Muscle of arm (tissue), 14 donors: ENCODE measurements at places on chromosomes 13 and 19. TPM values are rescaled to one million over a fixed set of nuclear protein-coding genes. Genes with fewer than 3 reads are reported as not detected.

DNA sequence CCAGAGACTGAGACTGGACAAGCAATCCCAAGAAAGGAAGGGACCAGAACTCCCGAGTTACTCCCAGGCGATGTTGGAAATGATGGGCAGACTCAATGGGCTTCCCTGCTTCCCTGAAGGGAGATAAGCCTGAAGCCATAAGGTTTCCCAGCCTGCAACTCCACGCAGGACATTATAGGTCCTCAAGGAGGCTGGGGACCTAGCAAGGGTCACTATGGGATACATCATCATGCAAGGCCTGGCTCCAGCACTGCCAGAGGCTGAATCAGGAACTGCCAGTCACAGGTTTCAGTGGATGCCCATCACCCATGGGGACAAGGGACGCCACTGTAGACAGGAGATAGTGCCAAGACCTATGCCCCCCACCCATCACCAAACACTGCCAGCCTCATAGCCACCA is 338.7 kb downstream of the IRS2 start:
- no peak for DNase-seq

GRCh38 chr19:49613374-49613773 is 22.4 kb downstream of the PRR12 start:
- no peak for DNase-seq

DNA sequence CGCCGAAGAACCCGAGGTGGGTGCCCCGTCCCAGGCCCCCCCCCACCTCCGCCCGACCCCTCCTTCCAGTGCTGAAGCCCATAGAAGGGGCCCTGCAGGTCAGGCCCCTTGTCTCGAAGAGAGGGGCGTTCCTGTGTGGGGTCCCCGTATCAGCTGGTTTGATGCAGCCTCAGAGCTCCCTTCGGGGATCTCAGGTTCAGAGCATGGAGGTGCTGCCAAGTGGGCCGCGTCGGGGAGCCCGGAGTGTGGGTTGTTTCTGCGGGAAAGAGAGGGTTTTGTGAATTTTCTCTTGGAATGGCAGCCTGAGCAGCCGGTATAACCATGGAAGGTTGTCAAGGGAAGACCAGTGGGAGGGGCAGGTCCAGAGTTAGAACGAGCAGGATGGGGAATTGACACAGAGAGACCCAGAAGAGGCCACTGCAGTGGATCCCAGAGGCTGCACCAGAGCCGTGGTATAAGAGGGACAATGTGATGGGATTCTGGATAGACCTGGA is 384 bp downstream of the TRAPPC2B start:
- peak; percentile 31 for DNase-seq

GRCh38 chr19:29577649-29577963 is 28.5 kb upstream of the POP4 start:
- no peak for DNase-seq

GRCh38 chr13:74043237-74043636 is 91.0 kb downstream of the KLF12 start:
- DNase-seq = no peak

GRCh38 chr19:37303591-37304171 is 67.2 kb upstream of the ZNF527 start:
- no peak for DNase-seq

DNA sequence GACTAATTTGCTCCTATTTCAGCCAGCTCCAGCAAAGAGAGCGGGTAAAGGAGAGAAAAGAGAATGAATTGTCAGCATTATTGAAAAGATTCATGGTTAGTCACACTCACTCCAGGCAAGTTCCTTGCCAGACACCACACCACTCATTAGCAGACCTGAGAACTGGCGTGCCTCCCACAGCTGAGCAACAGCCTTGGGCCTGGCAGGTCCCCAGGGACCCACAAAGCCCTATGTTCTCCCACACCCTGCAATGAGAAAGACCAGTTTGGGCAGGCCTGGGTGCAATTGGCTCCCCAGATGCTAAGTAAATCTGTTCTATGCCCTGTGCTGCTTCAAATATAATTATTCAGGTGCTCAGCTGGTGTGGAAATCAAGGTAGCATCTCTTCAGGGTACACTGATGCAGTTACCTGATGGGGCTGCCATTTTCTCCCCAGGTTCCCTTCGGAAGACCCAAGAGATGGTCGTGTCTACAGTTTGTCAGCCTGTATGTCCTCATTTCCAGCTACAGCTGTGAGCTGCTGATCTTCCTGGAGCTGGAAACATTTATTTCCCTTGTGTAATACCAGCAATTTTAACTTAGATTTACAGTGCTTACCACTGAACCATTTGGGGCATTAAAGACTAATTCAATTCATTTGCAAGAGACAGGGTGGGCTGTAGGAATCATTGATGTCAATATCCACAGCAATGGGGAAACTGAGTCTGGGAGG is 405.0 kb downstream of the COG6 start:
- no peak for DNase-seq

- DNase-seq = no peak
Observed at GRCh38 chr19:30651691-30652090, 279.5 kb downstream of the ZNF536 start.

- DNase-seq = no peak
Observed at GRCh38 chr13:113288880-113289279, 8.2 kb upstream of the LAMP1 start.

GRCh38 chr13:94063096-94063495 is 416.4 kb downstream of the DCT start:
- DNase-seq = peak; percentile 32

DNA sequence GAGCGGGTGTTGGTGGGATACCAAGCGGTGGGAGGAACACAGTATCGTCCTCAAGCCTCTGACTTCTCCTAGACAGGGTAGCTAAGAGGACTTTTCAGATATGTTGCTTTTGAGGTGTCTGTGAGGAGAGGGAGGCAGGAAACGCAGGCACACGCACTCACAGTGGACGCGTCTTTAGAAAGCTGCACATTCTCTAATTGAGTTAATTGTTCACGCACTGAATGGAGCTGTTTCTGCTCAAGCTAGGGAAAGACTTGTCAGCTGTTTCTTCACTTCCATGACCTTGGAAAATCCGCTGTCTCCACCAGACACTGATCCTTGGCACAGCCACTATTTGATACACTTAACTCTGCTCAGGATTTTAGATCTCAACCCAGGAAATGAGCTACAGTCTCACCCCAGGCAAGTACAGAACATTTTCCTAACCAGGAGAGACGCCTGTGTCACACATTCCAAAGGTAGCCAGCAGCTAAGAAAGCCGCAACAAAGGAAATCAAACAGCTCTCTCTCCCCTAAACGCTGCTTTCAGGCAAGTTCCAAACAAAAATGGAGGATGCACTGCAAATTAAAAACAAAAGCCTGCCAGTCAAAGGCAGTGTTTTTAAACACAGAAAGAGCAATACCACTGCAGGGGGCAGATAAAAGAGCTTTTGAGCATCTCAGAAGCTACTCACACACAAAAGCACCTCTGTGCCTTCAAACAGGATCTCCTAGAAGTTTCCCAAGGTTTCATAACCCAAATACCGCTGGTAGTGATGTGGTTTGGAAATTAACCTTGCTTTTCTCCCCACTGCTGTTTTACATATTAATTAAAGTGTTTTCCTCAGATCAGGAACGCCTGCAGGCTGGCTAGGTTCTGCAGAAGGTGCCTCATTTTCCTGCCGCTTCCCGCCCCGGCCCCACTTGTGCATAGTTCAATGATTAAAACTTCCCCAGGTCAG is 57.3 kb downstream of the IRS2 start:
- DNase-seq = no peak

Gene RXFP2
- not detected for polyA plus RNA-seq

Gene IL27RA
- 3.3 TPM for polyA plus RNA-seq

Gene ZNF558
- polyA plus RNA-seq = 22.4 TPM

Gene IRS2
- polyA plus RNA-seq = 8.0 TPM

Gene SPACA6
- polyA plus RNA-seq = not detected

Gene LIM2
- polyA plus RNA-seq = not detected

Gene IGLON5
- polyA plus RNA-seq = 0.61 TPM

Gene ZNF600
- polyA plus RNA-seq = 2.2 TPM

Gene MIR17HG
- polyA plus RNA-seq = 2.8 TPM
